ENCODE measurements at places on chromosomes 3 and 15.

DNA sequence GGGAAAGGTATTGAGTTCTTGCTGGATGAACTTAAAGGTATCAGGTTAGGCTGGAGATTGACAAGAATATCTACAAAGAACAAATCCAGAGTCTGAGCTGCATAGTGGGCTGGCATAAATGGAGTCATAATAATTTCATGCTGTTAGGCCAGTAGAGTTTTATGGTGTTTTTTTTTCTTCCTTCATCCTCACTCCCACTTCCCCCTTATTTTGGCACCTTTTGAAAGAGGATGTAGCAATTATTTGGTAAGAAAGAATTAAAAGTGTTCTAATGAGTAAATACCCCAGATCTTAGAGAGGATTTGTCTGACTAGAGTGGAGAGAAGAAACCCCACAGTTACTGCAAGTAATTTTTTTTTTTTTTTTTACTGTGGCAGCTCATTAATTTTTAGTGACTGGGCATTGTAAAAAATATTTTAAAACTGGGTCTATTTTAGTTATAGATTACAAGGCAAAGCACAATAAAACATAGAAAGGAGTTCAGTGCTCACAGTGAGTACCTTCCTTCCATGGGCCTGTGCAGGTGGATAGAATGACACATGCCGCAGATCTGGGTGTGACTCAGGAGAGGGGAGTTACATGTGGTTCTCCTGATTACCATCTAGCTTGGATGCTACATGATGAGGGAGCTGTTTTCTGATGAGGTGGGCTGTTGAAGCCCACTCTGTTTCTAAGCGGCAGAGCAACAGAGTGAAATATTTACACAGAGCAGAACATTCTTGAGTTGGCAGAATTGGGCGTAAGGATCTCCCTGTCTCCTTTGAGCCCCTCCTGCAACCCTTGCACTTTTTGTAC is 5.3 kb downstream of the EDEM1 start:
- no peak for DNase-seq

- no peak for DNase-seq
These were observed 28.9 kb downstream of the PDE8A start for GRCh38 chr15:85010386-85011159.

GRCh38 chr3:59308684-59309083 is 258.9 kb upstream of the CFAP20DC start:
- DNase-seq = no peak

- no peak for DNase-seq
These were observed 154.0 kb upstream of the PTPRG start for GRCh38 chr3:61407397-61407796.

DNA sequence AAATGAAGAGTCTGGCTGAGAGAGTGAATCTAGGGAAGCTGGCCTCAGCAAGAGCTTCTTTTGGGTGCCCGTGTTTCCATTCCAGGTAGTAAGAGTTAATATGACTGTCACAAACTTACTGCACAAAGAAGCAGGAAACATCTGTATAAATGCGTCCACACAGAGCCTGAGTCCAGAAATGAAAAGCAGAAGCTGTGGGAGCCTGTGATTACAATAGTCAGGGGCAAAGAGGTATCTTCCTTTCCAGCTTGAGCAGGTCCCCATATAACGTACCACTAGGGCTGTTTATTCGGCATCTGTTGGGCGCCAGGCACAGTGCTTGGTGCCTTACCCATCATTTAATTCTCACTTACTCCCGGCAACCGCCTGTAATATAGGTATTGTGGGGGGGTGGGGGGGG is 40.5 kb upstream of the B3GNT5 start:
- DNase-seq = no peak

DNA sequence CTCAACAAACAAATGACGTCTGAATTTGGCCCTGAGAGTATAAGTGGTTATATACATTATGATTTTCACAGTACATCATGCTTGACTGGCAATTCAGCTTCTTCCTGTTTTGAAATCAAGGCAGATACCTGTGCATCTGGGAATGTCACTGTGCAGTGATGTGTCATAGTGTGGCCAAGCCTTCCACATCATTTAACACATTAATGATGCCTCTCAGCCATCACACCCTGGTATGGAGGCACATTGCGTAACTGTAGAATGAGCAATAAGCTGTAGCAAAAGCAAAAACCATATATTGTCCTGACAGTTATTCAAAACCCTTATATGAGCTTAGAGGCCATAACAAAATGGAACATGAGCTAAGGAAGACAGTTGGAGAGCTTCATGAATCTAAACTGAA is 246.0 kb downstream of the EPHA3 start:
- DNase-seq = no peak

DNA sequence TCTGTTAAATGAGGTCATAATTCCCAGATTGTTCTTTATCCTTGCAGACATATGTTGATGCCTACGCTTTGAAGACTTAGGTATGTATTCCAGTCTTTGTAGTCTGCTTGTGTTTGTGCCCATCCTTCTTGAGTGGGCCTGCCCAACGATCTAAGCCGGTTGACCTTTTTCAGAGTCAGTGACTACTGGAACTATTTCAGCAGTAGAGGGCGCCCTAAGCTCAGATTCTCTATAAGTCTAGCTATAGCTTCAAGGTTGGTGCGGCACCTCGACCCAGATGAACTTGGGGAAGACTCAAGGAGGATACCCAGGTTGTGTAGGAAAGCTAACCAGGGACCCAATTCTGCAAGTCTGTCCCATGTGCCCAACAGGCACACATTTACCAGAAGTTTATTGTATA is 228.8 kb upstream of the PPP2R3A start:
- DNase-seq = no peak

- DNase-seq = no peak
These were observed 49.4 kb upstream of the ATP2C1 start for GRCh38 chr3:130844462-130844861.

GRCh38 chr3:183254487-183255347 is 1.7 kb downstream of the B3GNT5 start:
- DNase-seq = no peak

DNA sequence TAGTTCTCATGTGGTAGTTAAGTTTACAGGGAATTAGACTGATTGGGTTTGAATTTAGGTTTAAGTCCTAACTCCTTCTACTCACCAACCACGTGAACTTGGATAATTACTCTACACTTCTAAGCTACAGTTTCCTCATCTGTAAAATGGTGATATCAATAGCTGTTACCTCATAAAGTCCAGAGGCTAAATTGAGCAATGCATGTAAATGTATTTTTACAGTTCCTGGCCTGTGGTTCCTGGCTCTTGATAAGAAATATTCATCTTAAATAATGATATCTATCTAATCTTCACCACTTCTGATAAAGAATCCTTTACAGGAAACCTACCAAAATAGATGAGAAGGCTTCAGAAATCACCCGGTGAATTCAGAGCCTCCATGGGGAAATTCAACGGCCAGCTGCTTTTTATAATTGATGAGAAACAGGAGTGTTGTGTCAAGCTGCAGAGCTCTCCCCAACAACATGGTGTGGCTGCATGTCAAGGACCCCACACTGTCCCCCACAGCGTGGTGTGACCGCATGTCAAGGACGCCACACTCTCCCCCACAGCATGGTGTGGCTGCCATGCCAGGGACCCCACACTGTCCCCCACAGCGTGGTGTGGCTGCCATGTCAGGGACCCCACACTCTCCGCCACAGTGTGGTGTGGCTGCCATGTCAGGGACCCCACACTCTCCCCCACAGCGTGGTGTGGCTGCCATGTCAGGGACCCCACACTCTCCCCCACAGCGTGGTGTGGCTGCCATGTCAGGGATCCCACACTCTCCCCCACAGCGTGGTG is 80.8 kb upstream of the PEX5L start:
- DNase-seq = no peak

- no peak for DNase-seq
These were observed 87.9 kb downstream of the CHST2 start for GRCh38 chr3:143207338-143207961.

- no peak for DNase-seq
These were observed 52.3 kb downstream of the NCEH1 start for GRCh38 chr3:172658344-172659245.

GRCh38 chr3:151008699-151009098 is 36.2 kb upstream of the CLRN1 start:
- DNase-seq = no peak

GRCh38 chr3:37599779-37600178 is 261.9 kb upstream of the CTDSPL start:
- no peak for DNase-seq

Data from T-helper 9 cell (primary cell).